ENCODE measurements at places on chromosomes 4 and X.

- DNase-seq, result no peak
These were observed 3.2 kb downstream of the CTSO start for GRCh38 chr4:155950461-155950860.

- no peak for DNase-seq
These were observed 44.5 kb downstream of the TRIM2 start for GRCh38 chr4:153248641-153249198.

GRCh38 chrX:134634691-134635090, 23.6 kb downstream of the PLAC1 start:
- peak; percentile 70 for DNase-seq

DNA sequence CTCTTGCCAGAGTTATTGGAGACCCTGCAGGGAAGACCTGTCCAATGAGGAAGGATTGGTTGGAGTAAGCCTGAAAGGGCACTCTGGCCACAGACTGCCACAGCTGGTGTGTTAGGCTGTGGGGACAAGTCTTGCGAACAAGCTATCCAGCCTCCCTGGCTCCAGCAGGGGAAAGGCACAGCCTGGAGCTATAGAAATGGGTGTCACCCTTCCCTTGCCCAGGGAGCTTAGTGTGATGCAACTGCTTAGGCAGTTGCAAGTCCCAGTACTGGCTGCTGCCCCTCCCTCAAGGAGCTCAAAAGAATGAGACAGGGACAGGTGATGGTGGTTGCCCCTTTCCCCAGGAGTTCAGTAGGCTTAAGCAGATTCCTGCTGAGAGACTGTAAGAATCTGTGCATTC, 165.7 kb upstream of the CT83 start:
- no peak for DNase-seq

- peak; percentile 43 for DNase-seq
These were observed 224.5 kb upstream of the PGRMC2 start for GRCh38 chr4:128512161-128512560.

GRCh38 chrX:96183843-96184242, 500.8 kb upstream of the DIAPH2 start:
- no peak for DNase-seq

GRCh38 chrX:14361435-14361834, 167.9 kb upstream of the GLRA2 start:
- no peak for DNase-seq

- DNase-seq, result no peak
These were observed 84.5 kb downstream of the HPGD start for GRCh38 chr4:174437749-174438148.

- DNase-seq, result no peak
These were observed 202.0 kb downstream of the SLC4A4 start for GRCh38 chr4:71540749-71541269.

DNA sequence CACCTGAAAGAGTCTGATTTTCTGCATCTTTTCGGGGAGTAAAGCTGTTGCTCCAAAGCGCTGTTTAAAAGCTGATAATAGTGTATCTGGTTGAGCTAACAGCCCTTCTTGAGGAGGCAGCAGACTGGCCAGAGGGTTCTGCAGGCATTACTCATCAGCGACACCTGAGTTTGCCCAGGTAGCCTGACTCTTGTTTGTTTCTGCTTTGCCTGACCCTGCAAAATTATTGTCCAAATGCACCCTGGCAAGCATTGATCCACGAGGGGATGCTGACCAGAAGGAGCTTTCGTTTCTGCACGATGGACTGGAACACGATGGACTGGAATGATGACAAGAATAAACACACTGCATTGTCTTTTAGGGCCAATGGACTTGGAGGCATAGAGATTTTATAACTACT, 6.2 kb downstream of the CD99 start:
- DNase-seq, result no peak

DNA sequence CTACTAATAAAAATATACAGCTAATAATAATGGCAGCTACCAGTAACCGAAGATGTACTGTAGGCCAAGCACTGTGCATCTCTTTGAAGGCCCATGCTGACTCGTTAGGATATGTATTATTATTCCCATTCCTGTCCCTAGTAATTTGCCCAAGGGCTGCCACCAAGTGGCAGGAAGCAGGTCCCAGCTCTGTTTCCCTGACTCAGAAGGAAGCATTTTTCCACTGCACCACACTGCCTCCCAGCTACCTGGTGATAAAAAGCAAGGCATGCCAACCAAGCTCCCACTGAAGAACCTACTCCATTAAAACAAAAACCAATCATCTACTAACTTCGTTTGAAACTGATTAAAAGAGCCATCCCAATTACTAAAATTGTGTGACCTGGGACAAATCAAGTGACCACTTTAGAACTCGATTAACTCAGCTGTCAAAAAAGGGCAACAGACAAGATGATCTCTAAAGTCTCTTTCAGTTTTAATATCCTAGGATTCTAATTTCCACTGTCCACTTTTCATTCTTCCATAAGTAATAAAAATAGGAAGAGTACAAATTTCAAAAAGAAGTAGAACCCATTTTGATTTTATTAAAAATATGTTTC, 24.3 kb upstream of the PGM2 start:
- no peak for DNase-seq

DNA sequence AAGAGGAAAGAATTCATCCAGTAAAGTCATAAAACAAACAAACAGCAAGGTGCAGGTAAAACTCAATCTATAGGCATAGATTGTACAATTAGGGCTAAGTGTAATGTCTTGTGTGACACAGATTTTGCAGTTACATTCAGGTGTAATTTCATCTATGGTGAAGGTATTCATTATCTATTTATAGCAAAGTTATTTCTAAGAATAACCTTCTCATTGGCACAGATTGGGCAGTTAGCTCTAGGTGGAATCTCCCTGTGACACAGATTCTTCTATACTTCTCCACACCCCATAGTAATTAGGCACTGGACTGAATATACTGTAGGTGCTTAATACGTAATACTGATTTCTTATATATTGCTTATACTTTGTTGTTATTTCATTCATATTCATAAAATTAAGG, 66.8 kb downstream of the COL25A1 start:
- no peak for DNase-seq

- DNase-seq, result no peak
These were observed 283.5 kb downstream of the C4orf33 start for GRCh38 chr4:129379429-129379828.

DNA sequence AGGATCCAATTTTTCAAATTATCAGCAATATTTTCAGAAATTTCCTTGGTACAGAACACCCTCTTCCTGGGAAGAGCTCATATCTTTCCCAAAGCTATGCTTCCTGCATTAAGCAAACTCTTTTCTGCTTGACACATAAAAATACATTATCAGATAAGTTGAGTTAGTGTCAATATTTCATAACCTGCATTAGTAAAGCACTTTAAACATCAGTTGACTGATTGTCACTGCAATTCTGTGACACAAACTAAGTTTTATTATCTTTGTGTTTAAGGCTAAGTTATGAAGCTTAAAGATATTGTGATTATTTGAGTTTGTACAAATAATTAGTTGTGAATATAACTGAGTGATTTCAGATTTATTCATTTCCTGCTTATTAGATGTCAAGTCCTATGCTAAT, 1045.4 kb upstream of the GRID2 start:
- DNase-seq, result no peak

DNA sequence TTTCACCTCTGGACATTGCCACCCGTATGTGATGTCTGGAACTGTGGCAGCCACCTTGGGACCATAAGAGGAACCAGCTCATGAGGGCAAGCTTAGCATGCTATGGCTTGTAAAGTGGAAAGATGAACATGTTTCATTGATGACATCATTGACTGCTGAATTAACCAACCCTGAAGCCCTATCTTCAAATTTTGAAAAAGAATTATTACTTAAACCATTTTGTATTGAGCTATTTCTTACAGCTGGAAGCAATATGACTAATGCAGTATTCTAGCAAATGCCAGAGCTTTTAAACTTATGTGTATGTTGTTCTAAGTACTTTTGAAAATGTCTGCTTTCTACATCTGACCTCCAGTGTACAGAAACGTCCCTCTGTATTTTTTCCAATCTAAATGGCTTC, 18.1 kb downstream of the GUCY2F start:
- no peak for DNase-seq

- no peak for DNase-seq
These were observed 8.3 kb downstream of the HCCS start for GRCh38 chrX:11119313-11119943.

GRCh38 chr4:15963576-15963975, 601 bp upstream of the FGFBP2 start:
- DNase-seq, result no peak

DNA sequence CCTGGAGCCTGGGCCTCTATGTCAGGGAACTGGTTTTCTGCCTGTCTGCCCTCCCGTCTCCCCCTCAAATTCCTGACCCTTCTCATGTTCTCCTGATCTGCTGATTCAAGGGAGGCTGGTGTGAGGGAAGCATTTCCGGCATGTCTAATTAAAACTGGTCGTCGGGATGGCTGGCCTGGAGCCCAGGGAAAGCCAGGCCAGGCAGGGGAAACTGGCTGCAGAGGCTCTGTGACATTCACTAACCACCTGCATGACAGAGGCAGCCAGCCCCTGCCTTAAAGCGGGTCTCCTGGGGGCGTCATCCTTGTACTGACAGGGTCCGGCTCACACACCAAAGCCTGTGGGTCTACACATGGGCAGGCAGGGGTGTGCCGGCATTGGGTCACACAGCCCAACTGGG, 35.2 kb downstream of the ABLIM2 start:
- DNase-seq, result peak; percentile 16

DNA sequence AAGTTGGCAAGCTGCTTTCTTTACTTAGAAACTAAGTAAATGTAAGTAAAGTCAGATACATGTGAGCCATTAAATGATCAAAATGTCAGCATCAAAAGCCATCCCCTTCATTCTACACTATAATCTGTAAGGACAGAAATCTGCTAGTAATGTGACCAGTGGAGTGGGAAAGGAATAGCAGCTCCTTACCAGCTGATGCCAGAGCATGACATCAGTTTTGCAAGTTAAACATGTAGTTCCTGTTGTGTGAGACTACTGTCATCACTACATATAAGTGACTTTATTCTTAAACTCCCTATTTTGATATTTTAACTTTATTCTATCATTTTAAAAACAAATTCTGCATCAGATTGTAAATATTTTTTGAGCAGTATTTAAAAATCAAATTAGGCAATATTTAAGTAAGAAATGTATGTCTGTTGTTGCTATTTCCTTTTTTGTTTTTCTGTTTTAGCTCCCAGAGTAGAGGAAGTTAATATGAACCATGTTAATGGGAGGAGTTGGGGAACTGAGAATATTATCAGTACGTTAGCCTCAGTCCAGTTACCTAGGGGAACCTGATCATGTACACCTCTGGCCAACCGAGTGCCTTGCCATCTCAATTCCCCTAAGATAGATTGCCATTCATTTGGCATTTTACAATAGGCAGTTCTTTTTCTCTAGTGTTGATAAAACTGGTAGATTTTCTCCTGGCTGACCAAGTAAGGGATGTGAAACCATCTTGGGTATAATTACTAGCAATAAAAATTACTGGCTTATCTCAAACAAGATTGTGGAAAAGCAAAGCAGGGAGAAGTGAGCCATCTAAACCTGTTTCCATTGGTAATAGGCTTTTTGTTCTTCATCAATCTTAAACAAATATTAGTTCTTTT, 34.7 kb downstream of the CCNI start:
- no peak for DNase-seq

DNA sequence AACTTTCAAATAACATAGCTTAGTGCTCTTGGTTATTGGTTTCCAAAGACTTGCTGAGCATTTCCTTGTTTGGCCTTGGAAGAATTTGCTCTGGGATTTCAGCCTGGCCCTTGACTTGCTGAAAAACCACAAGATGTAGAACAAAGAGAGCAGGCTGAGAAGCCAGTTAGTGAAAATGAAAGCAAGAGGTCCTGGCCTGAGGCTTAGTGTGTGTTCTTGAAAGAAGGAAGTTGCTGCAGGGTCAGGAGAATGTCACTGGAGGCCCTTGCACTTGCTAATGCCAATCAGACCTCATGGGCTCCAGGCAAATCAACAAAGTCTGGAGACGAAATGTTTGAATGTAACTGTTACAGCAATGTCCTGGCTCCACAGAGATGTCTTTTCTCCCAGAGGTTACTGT, 79.4 kb downstream of the SYNPO2 start:
- DNase-seq, result peak; percentile 82

- no peak for DNase-seq
These were observed 33.9 kb downstream of the DIPK2B start for GRCh38 chrX:45166781-45167180.

DNA sequence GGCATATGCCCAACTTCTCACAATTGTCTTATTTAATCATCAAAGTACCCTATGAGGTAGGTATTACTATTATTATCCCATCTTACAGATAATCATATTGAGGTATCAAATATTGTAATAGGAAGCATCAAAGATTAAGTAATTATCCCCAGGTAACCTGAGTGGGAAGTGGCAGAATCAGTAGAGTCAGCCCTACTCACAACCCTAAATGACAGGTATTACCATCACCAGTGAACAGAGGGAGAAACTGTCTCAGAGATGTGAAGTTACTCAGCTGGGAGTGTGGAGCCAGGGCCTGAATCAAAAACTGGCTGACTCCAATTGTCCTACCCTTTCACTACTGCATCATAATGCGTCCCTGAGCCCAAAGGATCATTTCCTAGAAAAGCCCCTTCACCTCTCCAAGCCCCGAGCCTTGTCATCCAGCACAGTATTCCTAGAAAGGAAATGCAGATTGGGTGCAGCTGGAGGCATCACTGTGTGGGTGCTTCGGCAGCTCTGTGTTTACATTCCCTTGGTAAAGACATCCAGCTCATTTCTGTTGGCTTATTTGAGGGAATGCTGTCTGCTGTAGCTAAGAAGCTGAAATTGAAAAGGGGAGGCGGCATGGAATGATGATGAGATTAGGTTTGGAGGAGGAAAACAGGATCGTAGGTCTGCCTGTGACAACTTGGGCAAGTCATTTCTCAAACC, 72.8 kb downstream of the DHX15 start:
- no peak for DNase-seq

GRCh38 chrX:150446151-150446550, 83.0 kb downstream of the MAMLD1 start:
- DNase-seq, result no peak

DNA sequence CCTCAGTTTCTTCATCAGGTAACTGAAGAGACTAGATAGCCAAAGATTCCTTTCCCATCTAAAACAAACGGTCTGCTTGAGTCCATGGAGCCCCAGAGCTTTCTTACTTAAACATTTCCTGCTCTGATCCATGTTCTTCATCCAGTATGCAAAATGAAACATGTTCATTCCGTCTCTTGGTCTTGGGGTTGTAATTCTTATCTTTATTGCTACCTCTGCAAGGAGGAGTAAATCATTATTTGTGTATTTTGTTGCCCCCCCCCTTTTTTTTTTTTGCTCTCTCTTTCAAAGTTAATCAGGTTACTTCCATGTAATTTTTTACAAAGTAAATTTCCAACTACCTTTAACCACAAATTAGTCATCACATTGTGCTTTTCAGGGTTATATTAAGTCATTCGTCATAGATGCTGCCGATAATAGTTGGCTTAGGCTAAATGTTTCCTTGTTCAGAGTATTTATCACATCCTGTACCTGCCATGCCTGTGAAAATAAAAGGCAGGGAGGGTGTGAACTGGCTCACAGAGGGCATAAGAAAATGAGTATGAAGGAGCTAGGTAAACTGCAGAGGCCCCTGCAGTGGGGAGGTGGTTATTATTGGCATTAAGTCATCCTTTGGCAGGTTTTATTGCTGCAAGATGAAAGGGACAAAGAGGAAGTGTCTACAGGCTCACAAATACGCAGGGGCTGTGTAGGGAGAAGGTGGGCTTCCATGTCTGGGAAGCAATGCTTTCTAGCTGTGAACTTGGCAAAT, 76.7 kb upstream of the HS3ST1 start:
- DNase-seq, result no peak

- no peak for DNase-seq
These were observed 38.7 kb upstream of the NDST4 start for GRCh38 chr4:115152081-115152480.

- DNase-seq, result no peak
These were observed 580.8 kb upstream of the FTHL17 start for GRCh38 chrX:31652650-31653049.
